Body of pancreas (tissue), 4 donors: ENCODE measurements at places on chromosomes 6 and 20. TPM values are rescaled to one million over a fixed set of nuclear protein-coding genes. Genes with fewer than 3 reads are reported as not detected.

DNA sequence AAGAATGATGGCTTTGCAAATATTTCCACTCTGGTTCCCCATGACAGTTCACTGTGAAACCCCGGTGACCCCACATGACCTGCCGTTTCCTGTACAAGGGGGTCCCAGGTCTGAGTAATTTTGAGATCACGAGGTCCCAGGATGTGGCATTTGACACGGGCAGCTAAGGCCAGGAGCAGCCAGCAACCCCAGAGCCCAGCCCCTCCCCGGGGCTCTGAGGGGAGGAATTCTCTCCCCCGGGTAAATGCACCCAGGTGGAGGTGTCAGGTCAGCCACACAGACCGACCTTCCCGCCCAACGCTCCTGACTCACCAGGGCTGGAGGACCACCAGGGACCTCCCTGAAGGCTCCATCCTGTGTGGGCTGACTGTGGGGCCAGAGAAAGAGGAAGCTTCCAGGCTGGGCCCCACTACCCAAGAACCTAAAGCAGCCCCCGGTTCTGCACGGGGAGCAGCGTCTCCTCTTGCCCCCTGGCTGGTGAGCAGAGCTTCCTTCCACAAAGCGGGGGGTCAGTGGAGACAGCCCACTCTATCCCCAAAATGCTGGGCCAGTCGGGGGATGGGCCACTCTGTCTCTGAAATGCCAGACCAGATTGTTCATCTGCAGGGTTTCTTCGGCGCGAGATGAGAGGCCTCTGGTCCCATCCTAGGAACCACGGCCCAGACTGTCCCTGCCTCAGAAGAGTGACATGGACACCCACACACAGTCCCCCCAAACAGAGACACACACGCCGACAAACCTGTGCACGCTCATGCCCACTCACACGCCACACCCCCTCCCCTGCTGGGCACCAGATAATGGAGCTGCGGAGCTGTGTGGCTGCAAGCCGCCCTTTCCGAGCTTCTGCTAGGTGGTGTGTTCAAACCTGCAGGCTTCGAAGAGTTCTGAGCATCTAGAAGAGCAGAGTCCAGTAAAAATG is 23.4 kb upstream of the SLCO4A1 start:
- no peak for DNase-seq

GRCh38 chr20:9144643-9145042 is 75.8 kb downstream of the PLCB4 start:
- no peak for DNase-seq

The GRM4 gene
- 0.33 TPM for total RNA-seq

The EYA2 gene
- 0.52 TPM for total RNA-seq

DNA sequence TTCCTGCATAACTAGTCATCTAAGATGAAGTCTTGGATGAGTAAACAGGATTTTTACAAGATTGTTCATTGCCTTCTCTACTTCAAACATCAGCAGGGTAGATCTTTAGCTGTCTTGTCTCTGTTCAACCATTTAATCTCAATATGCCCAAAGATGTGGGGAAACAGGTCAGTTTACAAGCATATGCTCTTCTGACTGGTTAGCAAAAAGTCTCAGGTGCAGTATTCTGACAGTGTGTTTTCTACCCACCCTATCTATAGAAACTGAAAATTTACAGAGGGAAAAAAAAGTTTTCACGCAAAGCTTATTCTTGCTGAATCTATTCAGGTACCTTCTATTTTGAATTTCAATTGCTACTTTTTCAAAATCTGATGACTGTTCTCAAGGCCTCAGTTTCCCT is 29.0 kb downstream of the MAP3K5 start:
- DNase-seq: no peak

- DNase-seq: no peak
These were observed 1107.1 kb upstream of the EYS start for GRCh38 chr6:66814156-66814555.

The CST5 gene
- not detected for total RNA-seq

The TMEM200A gene
- total RNA-seq: 0.66 TPM

DNA sequence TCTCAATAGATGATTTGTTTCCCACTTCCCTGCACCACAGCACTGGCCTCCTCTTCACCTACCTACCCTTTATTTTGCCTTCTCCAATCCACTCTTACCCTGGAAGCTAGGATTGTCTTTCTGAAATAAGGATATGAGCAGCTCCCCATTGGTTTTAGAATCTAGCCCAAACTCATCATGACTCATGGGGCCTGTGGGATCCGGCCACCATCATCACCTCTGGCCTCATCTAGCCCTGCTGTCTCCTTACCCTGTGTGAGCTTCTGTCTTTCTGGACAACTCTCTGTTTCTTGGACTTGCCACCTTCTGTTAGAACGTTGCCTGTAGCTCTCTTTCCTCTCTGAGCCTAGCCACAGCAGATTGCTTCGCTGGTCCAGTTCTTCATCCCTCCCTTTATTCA is 277.1 kb downstream of the PAX1 start:
- no peak for DNase-seq

DNA sequence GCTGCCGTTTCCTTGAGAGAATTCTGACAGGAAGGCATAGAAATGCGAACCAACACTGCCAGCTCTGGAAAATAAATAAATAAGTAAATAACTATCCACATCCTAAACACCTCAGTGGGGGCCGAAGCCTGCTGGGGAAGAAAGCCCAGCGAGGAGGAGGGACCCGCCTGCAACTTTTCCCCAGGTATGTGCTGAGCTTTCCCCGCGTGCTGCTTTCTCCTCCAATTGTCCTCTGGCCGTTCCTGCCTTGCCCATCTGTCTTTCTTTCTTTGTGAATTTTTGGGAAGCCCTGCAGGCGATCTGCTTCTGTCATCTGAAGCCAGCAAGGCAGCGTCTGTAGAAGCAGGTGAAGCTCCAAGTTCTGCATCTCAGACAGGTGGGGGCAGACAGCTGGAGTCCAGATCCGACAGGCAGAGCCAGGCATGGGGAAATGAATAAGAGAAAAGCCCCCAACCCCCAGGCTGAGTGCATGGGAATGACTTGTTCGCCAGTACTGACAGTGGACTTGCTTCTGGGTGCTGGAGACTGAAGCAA is 49.2 kb upstream of the IL17A start:
- no peak for DNase-seq

GRCh38 chr20:61623451-61623850 is 371.4 kb downstream of the CDH4 start:
- DNase-seq: no peak

The ARMH2 gene
- not detected for total RNA-seq

The HMGCLL1 gene
- total RNA-seq: 1.8 TPM

DNA sequence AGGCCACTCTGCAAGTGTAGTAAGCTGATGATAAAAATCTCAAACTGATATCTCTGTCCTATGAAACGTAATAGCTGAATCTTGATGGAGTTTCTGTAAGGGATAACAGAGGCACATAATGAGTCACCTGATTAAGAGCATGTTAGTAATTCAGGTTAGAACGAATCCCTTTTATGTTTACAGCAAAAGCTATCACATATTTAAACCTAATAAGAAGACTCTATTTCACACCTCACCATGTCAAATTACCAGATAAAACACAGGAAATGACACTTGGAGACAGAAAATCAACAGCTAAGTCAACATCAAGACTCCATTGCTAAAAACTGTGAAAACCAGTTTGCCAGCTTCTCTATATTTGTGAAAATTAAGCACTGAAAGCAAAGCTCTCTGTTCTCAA is 11.8 kb downstream of the CST7 start:
- DNase-seq: no peak

DNA sequence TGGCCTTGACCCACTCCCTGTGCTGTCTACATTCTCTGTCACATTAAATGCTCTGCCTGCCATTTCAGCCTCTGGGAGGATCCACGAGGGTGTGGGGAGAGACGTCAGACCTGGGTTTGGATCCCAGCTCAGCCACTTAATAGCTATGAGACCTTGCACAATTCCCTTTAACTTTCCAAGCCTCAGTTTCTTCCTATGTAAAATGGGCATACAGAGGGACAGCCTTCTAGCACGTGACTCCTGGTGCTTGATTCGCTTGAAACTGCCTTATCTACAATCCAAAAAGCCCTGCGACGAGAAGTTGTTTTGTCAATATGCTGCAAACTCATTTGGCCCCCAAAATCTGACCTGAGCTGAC is 40.0 kb downstream of the TOX2 start:
- no peak for DNase-seq

DNA sequence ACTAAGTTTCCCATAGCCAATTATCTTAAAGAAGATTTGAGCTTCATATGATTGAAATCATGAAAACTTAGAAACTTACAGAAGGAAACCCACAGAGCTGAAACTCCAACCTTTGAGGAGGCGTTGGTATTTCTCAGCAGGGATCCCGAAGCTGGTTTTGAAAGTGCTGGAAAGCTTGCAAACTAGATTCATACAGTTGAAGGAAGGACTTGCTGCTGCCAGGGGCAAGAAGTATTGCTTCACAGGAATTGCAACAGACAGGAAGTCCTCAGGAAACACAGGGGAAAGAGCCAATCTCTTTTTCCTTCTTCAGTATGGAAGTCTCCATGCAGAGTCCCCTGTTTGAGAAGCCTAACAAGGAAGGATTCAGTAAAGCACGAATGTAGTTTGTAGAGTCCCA is 419.7 kb downstream of the CD109 start:
- DNase-seq: no peak

The BPIFA2 gene
- not detected for total RNA-seq

The TRIM10 gene
- total RNA-seq: not detected

DNA sequence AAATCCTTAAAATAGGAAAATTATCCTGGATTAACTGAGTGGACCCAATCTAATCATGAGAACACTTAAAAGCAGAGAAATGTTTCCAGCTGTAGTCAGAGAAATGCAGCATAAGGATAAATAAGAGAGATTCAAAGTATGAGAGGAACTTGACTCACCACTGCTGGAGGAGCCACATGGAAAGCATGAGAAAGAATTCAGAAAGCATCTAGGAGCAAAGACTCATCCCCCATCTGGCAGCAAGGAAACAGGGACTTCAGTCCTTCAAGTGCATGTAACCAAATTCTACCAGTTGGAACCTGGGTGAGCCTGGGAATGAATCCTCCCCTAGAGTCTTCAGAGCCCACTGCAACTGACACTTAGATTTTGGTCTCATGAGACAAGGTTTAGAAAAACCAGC is 33.7 kb downstream of the RNF146 start:
- no peak for DNase-seq

GRCh38 chr6:136643850-136644596 is 93.8 kb upstream of the MAP7 start:
- DNase-seq: peak; percentile 97

- DNase-seq: no peak
These were observed 137.1 kb downstream of the PACRG start for GRCh38 chr6:162864911-162865310.

The ZNF165 gene
- total RNA-seq: 4.3 TPM

DNA sequence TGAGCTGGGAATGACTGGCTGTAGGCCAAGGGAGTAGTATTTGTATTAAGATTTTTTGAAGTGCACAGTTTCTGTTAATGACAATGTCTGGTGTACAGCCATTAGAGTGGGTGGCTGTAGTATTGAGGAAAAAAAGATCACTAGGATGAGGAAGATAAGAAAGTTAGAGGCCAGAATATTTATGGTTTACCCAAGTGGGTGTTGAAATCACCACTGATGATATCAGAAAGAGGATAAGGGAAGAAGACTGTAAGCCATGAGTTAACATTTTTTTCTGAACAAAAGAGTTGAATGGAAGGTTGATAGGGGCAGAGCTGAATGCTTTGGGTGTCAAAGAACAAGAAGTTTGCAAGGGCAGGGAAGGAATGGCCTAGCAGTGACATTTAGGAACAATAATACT is 104.7 kb downstream of the PRDM13 start:
- no peak for DNase-seq

DNA sequence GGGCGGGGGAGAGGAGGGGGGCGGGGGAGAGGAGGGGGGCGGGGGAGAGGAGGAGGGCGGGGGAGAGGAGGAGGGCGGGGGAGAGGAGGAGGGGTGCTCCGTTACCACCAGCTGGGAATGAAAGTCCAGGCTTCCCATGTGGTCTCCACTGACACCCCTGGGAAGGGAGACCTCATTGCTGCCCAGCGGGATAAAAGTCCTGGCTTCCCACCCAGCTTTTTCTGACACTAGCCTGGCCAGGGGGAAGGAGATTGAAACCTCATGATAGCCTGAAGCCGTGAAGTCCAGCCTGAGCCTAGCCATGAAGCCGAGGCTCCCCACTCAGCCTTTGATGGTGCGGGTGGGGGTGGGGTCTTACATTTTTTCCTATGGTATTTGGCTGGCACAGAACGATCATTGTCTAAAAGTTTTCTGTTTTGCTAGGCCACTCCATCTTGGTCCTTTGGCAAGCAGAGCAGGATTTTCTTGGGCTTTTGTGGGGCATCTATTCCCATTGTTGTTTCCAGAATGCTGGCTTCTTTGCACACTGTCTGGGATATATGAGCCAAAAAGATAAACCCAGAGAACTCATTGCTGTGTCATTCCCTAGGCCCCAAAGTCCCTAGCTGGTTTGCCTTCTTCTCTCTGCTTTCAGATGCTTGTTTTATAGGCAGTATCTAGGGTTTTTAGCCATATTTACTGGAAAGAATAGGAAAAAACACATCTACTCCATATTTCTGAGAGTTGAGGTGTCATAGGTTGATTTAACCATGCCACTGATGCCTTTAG is 67.9 kb upstream of the RNF24 start:
- DNase-seq: no peak

DNA sequence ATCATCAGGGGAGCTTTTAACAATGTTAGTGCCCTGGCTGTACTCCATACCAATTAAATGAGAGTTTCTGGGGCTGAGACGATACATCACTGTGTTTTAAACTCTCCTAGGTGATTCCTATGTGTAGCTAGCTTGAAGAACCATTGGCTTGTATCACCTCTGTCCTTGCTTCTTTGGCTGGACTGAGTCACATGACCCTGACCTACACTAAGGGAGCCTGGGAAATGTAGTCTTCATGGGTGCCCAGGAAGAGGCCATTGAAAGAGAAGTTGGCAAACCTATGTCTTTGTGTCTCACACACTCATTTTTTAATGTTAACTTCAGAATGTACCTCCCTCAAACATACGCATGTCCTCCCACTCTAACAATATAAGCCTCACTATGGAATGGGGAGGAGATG is 506.6 kb downstream of the DHX35 start:
- no peak for DNase-seq

GRCh38 chr20:63101781-63102720 is 95.3 kb upstream of the BHLHE23 start:
- DNase-seq: peak; percentile 14

- DNase-seq: peak; percentile 41
These were observed at the start of gene SLC23A2 for GRCh38 chr20:5001174-5002076. SLC23A2 (minus strand) TSS chr20:5001510; CDS start chr20:4932562, 68,948 bp downstream.

- DNase-seq: no peak
These were observed 58.5 kb downstream of the HS3ST5 start for GRCh38 chr6:114284281-114284680.

GRCh38 chr20:57698116-57698866 is 11.5 kb downstream of the PMEPA1 start:
- no peak for DNase-seq

The RAB44 gene
- 0.26 TPM for total RNA-seq

GRCh38 chr6:53048431-53049195 is 16.6 kb upstream of the FBXO9 start:
- DNase-seq: no peak

- peak; percentile 67 for DNase-seq
These were observed 302.5 kb downstream of the DHX35 start for GRCh38 chr20:39264506-39265172.
